ENCODE measurements at places on chromosomes 6 and 20. TPM values are rescaled to one million over a fixed set of nuclear protein-coding genes. Genes with fewer than 3 reads are reported as not detected.

The YIPF3 gene
- 80.7 TPM for polyA plus RNA-seq

The CALHM5 gene
- polyA plus RNA-seq, result 1.9 TPM

The STMND1 gene
- 0.34 TPM for polyA plus RNA-seq

GRCh38 chr20:25626779-25627178, 3.0 kb upstream of the NANP start:
- DNase-seq, result no peak

DNA sequence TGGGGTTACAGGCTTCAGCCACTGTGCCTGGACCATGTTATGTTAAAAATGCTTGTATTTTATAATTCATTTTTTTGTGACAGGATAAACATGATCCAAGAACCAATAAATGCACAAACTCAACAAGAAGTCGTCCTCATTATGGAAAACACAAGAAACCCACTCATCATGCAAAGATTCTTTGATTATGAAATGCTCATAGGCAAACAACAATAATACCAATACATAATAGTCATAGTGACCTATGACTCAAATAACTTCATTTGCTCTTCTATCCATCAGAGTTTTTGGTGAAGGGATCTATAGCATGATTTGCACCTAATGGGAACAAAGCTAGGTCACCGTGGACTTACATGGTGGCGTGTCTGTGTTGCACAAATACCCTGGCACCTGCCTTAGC, 217.1 kb upstream of the THEMIS start:
- DNase-seq, result no peak

DNA sequence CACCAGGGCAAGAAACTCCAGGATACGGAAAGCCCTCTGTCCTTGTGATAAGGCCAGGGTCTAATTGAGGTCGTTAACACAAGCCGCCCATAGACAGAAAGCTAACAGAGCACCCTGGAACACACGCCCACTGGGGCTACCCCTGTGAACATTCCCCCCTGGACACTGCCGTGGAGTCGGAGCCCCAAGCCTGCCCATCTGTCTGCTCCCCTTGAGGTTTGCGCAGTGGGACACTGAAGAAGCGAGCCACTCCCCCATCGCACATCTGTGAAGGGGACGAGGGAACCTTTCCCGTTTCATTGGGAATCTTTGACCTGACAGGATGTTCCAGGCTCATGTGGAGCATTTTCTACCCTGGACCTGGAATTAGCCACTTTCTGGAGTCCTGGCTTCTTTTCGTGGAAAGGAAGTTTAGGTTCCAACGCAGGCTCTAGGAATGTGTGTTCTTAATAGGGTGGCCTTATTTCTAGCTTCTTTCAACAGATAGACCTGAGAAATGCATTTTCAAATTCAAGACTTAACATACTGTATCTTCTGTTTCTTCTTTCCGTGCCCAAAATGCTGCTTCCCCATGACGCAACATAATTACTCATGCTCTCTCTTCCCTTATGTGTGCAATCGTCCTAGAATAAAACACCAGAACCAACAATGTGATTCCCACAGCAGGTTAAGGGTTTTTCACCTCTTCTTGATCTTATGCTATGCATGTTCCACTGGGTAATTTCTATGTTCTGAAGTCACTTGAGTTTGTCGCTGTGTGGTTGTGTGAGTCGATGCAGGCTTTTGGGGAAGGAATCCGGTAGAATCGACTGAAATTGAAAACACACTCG, 161.1 kb downstream of the ERMARD start:
- DNase-seq, result no peak

DNA sequence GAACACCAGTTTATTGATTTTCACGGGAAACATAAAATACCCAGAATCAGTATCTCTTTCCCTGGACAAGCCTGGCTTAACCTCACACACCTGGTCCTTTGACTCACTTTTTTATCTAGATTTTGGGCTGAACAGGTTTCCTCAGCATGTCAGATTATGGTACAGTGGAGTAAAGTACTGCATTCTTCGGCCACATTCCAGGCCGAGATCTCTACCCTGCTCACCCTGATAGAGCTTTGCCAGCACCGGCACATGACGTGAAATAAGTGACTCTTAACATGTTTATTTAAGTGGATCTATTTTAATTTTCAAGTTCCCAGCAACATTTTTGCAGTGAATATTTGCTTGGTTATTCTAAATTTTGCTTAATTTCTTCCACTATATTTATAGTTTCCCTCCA, 79.0 kb upstream of the POPDC3 start:
- no peak for DNase-seq

- DNase-seq, result no peak
Measured at GRCh38 chr20:32779500-32780211, 17.5 kb downstream of the DNMT3B start.

GRCh38 chr6:10585209-10585845, 64.2 kb downstream of the GCNT2 start:
- no peak for DNase-seq

DNA sequence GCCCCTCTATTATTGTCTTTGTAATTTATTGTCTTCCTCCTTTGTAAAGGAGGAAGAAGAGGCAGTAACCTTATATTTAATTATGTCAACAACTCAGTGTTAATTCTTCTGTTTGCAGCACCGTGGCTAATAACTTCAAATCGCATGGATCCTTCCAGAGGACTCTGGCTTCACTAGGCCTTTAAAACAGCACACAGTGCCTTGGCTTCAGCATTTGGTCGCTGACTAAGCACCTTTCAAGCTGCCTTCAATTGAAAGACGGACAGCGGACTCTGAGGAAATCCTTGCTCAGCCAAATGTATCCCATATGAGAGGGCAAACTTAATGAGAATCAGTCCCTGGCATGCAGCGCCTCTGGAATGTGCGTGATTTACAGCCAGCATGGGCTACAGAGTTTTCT, 64.2 kb downstream of the SGK1 start:
- no peak for DNase-seq

GRCh38 chr20:533526-533925, 10.1 kb downstream of the CSNK2A1 start:
- DNase-seq, result no peak

- no peak for DNase-seq
Measured at GRCh38 chr6:39360378-39360777, 37.9 kb upstream of the KCNK16 start.

DNA sequence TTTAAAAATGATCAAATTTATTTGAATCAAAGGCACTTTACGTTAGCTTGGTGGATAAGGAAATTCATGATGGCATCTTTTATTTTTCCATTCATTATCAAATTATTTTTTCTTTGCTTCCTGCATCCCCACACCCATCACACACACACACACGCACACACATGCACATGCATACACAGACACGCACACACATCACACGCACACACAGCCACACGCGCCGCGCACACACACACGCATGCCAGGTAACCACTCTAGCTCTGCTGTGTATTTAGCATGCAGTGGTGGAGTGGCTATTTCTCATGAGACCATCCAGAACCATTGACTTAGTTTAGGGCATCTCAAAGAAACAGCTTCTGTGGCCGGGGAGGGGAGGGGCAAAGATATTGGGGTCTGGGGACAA, 47.0 kb downstream of the GNAS start:
- no peak for DNase-seq

DNA sequence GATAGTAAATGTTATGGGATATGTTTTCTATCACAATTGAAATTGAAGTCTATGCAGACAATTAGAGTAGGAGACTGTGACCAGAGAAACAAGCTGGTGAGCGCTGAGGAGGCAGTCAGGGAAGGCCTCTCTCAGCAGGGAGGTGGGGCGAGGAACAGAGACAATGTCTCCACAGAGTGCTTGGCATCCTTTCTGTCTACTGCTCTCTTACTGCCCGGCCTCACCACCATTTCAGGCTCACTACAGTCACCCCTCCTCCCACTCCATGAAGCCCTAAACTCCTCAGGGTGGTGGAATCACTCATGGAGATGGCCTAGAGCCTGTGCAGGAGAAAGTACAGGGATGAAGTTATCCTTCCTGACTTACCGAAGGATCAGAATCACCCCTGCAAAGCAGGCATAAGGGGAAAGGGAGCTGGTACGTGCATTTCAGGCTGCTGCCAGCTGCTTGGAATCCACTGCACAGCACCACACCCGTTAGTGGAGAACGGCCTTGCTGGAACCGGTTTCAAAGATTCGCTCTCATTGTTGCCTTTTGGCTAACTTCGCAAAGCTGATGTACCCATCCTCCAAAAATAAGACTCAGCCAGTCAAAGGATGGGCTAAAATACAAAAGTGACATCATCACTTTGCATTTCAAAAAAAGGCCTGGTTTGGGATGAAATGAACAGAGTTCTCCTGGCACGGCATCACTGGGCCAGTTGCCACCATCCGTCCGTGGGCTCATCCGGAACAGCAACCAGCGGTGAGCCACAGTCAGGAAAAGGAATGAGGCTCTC, 67.3 kb downstream of the SLC22A23 start:
- DNase-seq, result no peak

All from forelimb muscle (tissue), 1 donor.